ENCODE measurements at places on chromosomes 1 and 21.

- no peak for DNase-seq
Measured at GRCh38 chr1:106480629-106481028, 575.8 kb upstream of the PRMT6 start.

DNA sequence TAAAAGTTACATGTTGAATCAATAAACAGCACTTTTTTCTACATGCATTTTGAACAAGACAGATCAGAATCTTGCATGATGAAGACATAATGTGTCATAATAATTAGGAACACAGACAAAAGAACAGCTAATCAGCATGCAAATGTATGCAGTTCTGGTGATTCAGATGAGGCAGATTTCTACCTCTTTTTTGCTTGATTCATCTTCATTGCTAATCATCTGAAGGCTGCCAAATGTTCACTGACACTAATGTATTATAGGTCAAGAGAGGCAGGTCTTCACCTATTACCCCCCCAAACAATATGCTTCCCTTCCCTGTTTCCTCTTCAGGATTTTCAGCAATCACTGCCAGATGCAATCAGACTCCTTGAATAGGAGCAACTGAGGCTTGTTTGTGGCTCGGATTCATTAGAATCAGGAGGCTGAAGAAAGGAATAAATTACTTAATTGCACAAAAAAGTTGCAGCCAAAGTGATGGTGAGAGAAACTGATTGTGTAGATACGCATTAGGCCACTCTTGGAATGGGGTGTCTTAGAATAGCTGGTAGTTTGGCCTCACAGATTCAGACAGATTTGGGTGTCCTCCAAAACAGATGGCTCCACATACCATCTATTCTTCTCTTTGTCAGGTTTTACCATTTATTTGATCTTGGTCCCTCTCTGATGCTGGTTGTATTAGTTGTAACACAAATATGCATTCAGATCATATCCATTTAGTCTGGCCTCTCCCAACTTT lies 275.4 kb downstream of the RPS6KC1 start:
- no peak for DNase-seq

GRCh38 chr1:85149805-85150204 lies 51.0 kb downstream of the SYDE2 start:
- no peak for DNase-seq

GRCh38 chr1:84613026-84613425 lies 38.8 kb upstream of the CTBS start:
- no peak for DNase-seq

GRCh38 chr1:154878371-154879037 lies 8.4 kb upstream of the KCNN3 start:
- DNase-seq, result peak; percentile 82

DNA sequence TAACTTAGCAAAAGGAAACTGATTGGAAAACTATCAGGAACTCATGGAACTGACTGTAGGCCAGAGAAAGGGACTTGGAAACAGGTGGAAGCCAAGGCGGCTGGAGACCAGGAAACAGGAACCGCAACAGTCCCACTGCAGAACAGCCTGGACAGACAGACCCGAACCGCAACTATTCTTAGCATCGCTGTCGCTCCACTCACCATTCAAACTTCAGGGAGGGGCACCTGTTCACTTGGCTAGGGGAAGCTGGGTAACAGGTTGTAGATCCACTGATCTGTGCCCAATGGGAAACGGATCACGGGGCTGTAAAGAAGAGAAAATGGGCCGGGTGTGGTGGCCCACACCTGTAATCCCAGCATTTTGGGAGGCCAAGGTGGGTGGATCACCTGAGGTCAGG lies 61.9 kb downstream of the CLSTN1 start:
- no peak for DNase-seq

DNA sequence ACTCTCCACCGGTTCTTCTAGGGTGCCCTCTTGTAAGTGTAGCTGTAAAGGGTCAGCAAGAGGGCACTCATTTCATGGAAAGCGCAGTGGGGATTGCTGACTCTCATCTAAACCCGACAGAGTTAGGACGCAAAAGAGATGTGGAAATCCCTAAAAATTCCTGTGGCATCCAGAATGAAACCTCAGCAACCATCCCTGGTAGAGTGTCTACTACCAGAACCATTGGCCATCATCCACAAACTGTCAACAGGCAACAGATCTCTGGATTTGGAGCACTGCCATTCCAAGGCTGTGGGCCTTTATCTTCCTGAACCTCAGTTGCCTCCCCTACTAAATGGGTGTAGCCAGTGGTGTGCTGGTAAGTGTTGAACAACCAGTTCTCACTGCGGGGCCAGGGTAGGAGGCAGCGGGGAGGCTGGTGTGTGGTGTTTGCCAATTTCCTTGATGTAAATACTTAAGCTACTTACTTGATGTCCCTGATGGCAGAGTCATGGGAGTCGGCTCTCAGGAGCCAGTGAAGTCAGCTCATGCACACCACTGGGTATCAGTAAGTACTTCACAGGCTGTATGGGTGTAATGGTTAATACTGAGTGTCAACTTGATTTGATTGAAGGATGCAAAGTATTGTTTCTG lies 195.8 kb downstream of the KAZN start:
- DNase-seq, result no peak

- DNase-seq, result no peak
Measured at GRCh38 chr1:112449630-112449983, 53.6 kb downstream of the CTTNBP2NL start.

DNA sequence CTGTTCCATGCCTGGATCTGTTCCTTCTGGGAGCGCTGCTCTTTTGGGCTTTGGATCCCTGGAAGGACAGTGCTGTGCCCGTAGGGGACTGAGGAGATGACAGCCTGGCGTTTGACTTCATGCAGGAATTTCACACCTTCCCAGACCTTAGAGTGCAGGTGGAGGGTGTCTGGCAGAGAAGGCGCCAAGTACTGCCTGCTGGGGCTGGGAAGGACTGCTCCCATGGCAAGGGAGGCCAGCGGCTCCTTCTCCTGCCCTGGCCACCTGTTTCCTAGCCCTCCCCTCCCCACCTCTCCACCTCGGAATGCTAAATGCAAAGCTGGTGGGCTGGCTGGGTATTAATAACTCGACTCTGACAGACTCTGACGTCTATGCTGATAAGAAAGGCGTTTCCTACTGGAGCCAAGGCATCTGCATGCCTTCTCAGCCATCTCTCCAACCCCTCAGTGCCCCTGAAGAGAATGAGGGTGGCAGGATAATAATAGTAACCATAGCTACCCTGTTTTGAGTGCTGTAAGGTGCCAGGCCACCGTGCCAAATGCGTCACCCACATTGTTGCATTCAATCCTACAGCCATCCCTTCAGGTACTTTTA lies 17.5 kb upstream of the PDIK1L start:
- no peak for DNase-seq

GRCh38 chr1:226524547-226524946 lies 24.0 kb upstream of the STUM start:
- DNase-seq, result no peak

DNA sequence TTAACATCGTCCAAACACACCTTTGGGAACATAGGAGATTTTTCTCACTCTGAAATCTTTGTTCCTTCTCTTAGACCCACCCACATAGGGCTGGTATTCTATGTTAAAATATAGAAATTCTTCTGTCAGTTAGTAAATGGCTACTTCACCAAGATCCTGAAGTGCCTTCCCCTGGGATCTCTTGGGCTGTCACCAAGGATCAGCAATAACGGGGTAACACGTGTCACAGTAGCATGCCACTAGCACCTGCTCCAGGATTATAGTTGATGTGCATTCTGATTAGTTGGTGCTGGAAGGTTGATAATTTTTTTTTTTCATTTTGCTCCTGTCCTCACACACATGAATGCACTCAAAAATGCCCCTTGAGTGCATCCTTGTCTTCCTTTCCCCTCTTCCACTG lies 298.7 kb downstream of the NTNG1 start:
- no peak for DNase-seq

- DNase-seq, result no peak
Measured at GRCh38 chr21:37082856-37083528, 9.9 kb downstream of the TTC3 start.

DNA sequence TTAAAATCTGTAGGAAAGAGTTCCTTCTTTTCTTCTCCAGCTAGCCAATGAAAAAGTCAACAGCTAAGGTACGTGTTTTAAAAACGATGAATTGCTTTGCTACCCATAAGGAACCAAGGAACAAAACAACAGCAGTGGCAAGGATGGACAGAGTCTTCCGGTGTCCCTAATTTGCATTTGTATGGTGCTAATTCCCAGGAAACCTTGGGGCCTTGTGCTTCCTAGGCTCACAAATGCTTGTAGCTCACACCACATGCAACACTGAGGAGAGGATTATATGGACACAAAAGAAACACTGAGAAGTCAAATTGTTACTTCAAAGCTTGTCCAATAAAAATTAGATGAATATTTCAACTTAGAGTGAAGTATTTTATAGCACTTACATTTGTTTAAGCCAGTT lies 1.8 kb upstream of the PGBD5 start:
- no peak for DNase-seq

DNA sequence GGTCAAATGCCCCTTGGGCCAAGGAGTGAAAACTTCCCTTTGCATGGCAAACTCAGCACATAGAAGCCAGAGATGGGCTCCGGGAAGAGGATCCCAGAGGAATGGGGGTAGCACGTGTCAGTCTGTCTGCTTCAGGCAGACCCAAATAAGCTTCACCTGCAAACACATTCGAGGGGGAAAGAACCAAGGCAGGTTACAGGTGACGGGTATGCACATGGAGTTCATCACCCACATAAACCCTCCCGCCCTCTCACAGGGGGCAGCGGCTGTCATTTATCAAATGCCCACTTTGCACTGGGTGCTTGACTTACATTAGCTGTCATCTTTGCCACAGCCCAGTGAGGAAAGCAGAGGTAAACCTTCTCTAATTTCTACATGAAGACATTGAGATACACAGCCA lies 73.0 kb upstream of the TLR5 start:
- no peak for DNase-seq

- no peak for DNase-seq
Measured at GRCh38 chr1:35748326-35748725, 21.5 kb downstream of the CLSPN start.

GRCh38 chr1:166080967-166081870 lies 85.6 kb downstream of the FAM78B start:
- no peak for DNase-seq

DNA sequence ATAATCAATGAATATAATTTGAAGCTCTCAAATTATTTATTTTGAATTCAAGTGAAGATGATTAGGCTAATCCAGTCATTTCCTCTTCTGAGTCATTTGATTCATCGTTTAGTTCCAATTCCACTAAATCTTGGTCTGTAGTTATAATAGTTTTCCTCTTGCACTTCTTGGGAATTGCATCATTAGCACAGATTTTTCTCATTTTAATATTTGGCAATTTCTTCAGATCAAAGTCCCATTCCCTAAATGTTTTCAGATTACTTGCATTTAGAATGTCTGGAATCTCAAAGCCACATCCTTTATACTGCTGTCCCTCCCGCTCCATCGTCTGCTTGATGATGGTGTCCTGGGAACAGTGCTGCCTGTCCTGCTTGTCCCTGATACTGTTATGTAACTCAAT lies 43.5 kb downstream of the MAST2 start:
- no peak for DNase-seq

DNA sequence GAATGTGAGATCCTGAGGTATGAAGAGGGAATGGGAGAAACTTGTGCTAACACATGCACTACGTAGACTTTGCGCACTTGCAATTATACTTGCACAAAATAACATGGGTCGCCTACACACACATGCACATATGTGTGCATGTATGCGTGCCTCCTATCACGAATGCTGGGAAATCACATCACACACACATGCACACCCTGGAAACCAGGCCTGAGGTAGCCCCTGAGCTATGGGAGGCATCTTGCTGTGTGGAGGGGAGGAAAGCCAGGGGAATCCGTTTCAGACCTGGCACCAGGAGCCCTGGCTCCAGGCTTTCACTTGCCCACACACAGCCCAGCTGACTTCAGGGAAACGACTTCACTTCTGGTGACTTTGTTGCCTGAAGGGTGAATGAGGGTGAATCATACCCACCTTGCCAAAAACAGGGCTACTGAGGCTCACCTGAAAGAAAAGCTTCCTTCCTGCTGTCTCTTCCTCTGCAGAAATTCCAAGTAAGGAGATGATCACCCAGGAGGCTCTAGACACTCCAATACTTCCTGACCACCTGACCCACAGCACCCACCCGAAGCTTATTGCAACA lies 136.0 kb upstream of the NGF start:
- no peak for DNase-seq

DNA sequence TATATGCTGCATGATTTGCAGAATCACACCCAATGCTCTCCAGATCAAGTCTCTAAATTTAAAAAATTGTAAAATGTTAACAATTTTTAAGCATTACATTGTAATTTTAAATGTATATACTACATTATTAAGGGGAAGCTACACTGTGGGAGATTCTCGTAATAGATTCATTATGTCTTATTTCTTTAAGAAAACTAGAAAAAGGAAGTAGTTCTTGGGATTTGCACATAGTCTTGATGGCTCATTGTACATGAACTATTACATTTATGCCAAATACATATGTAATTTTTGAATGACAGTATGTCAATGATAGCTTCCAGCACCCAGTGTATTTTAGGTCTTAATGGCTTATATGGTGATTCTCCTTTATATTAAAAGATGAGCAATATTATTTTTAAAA lies 250.3 kb downstream of the PTPRC start:
- DNase-seq, result no peak

GRCh38 chr1:181430015-181430885 lies 53.1 kb upstream of the CACNA1E start:
- no peak for DNase-seq

DNA sequence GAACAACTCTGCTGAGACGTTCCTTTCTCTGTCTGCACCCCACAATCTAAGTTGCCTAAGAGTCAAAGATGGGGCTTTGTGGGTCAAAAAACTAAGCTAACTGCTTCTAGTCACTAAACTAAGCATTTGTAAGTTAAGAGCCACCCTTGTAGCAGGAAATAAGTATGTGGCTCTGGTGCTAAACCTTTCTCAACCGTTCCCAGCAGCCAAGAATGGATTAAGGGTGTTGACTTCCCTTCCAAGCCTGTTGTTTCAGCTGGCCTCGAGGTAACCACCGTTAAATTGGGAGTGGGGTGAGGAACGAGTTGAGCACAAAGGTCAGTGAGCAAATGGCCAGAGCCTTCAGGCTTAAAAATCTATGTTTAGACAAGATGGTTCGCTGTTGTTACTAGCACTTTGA lies 169.1 kb downstream of the TRIM33 start:
- DNase-seq, result no peak

DNA sequence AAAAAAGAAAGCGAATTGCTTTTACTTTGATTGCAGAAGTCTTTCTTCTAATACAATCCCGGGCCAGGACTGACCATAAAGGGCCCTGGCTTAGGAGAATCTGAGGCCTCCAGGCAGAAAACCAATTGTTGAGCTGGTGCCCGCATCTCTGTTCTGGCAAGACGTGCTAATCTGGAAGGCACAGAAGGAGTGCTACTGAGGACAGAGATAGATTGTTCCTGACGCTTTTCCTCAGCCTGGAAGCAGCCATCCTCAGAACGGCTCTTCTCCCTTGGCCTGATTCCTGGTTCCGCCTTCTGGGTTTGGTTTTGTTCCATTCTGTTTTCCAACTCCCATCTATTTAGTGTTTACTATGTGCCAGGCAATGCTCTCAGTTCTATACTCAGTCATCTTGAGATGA lies 44.8 kb upstream of the SPOCD1 start:
- DNase-seq, result no peak

All from right atrium auricular region (tissue), 2 donors.